Stimulated activated CD4-positive, alpha-beta T cell treated with anti-CD3 and anti-CD28 coated beads, Interleukin-1b, Interleukin-23, amount 100 ng/mL, for 1 hour (primary cell): ENCODE measurements at places on chromosomes 3 and 15.

DNA sequence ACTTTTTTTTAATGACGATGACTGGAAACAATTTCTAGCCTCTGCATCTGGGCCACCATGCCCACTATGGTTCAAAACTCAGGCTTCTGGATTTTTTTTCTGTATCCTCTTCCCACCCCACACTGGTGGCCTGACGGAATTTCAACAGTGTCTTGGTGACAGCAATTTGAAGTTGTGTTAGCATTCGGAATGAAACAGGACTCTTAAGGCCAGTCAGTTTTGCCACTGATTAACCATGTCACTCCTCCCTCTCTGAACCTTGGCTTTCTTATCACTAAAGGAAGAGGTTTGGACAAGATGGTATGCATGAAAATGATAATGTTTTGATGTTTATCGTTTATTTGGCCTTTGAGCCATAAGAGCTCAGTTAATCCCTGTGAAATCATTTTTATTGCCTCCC lies 41.6 kb upstream of the BDH1 start:
- DNase-seq: no peak

- DNase-seq: no peak
These were observed 125.3 kb downstream of the IGF1R start for GRCh38 chr15:98773616-98774015.

DNA sequence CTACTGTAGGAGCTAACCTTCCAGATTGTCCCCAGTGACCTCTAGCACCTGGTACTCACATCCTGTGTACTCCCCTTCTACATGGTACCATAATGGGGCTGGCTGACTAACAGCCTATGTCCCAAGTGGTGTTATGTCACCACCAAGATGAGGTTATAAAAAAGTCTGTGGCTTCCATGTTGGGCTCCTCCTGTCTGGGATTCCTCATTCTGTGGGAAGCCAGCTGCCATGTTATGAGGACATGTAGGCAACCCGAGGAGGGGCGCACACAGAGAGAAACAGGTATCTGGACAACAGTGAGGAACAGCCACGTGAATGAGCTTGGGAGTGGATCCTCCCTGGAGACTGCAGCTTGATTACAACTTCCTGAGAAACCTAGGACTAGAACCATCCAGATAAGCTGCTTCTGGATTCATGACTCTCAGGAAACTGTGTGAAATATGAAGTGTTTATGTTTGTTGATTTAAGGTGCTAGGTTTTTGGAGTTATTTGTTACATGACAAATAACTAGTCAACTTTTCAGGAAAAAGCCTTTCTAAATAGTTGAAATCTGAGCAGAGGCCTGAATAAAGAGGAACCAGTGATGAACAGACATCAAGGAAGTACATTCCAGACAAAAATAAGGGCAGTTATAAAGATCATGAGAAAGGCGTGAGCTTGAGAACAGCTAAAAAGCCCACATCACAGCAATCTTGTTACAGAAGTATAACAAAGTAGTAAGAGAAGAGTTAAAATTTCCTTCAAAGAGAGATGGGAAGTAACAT lies 21.7 kb downstream of the GOLIM4 start:
- DNase-seq: no peak

GRCh38 chr15:53458736-53459135 lies 300.7 kb downstream of the WDR72 start:
- DNase-seq: no peak

DNA sequence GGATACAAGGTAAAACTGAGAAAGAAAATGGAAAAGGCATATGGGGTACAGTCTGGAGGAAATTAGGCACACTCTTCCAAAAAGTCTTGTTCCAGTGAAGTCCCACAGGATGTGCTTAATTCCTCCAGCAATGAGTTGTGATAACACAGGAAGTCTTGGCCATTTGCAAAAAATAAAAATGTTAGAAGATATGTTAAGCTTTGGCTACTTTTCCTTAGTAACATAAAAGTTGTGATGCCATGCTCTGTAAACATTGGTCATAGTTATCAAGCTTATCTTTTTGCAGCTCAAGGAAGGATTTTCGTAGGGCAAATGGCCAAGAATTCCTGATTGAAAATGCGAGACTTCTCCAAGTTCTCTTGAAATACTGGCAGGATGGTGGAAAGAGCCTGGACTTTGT lies 26.4 kb downstream of the LNP1 start:
- DNase-seq: no peak

DNA sequence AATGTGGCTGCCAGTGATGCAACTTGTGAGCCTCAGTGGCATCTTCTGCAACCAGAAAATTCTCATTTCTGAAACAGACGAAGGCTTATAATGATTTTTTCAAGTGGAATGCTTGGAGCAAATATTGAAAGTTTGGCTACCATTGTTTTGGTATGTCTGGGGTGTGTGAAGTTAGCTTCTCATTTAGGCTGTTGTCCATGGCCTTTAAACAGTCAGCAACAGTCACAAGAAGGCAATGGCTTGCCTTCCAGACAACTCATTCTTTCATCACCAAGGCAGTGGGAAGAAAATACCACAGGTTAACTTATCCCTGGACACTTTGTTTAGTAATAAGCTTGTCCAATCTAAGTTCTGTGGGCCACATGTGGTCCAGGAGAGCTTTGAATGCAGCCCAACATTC lies 4.7 kb upstream of the BNC1 start:
- DNase-seq: no peak

DNA sequence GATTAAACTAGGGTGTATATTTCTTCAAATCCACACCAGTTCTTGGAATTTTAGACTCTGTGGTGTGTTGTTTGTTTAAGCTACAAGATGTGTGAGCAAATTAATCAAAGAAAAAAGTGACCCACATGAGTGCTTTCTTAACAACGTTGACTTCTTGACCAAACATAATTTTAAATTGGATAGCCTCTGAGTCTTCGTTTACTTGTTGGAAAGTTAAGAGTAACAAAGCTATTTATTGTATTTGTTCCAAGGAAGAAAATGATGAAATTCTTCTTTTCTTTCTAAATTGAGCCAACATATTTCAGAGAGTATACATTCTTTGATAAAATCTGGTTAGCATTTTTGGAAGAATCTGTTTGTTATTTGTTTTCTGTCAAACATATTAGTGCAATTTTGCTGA lies 99.9 kb upstream of the IGSF10 start:
- DNase-seq: no peak

DNA sequence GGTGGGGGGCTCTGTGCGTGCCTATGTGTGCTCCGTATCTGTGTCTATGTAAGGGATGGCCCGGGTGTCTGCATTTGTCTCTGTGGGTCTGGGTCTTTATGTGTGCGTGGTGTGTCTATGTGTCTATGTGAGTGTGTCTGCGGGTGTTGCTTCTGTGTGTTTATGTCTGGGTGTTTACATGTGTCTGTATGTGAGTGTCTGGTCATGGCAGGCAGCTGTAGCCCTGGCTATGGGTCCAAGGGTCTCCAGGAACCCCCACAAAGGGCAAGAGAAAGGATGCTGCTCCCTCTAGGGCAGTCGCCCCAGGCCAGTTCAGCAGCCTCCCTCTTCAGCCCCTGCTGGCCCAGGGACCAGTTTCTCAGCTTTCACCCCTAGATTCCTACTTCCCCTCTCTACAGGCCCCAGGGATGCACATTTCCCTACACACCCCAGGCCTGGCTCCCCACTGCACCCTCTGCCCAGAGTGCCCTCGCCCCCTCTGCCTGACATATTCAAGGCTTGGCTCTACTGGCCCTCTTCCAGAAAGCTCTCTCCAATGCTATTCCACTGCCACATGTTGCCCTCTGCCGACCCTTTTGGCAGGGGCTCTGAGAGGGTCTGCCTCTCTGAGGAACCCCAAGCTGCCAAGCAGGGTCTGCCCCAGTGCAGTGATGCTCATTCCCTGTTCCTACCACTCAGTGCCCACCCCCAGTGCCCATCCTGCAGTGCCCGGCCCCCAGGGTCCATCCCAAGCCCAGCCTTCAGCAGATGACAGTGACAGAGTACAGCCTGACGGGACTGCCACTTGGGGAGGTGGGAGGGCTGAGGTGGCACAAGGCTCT lies 1.0 kb upstream of the MYL3 start:
- DNase-seq: no peak

GRCh38 chr3:194843556-194843955 lies 157.9 kb downstream of the FAM43A start:
- no peak for DNase-seq

DNA sequence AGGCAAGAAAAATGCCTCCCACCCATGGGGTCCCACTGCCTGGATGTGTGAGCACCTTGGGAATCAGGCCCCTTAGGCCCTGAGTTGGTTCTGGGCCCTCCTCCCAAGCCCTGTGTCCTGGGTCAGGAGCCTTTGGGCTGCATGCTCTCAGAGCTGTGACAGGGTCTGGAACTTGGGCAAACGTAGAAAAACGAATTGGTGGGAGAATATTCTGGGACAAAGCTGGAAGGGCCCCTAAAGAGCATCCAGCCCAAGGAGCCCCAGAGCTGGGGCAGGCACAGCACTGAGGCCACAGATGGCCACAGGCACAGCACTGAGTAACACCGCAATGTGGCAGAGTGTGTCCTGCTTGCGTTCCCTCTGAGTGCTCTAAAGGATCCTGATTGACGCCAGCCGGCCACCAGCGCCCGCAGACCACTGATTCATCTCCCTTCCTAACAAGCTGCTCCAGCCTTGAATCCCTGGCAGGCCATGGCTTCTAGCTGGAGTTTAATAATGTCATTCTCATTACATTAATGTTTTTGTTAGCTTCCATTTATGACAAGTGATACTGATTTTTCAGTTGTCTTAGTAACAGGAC lies 18.6 kb upstream of the SEC13 start:
- DNase-seq: no peak

- DNase-seq: no peak
These were observed 488.7 kb upstream of the TPRG1 start for GRCh38 chr3:188683032-188683521.

- DNase-seq: no peak
These were observed 237.7 kb upstream of the AZI2 start for GRCh38 chr3:28586325-28586724.

DNA sequence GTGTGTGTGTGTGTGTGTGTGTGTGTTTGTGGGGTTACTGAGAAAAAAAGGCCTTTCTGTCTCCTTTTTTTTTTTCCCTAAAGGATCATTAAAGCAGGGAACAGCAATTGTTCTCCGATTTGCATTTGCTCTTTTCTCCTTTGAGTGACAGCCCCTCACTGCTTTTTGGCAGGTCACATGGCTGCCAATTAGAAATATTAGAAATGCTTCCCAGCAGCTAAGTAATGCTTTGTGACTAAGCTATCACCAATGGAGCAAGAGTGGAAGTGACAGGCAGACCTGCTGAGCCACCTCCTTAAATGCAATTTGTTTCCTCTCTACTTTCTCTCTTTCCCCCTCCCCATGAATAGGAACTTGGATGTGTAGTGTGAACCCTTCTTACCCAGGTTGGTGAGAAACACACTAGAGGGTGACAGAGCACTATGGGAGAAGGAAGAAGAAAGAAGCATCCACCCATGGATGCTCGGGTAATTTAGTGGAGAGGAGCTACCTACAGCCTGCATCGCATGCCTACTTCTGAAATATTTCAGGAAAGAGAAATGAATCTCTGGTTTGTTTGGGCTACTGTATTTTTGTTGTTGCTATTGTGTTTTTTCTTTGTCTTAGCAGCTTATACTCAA lies 165.2 kb upstream of the PDZRN3 start:
- DNase-seq: no peak

DNA sequence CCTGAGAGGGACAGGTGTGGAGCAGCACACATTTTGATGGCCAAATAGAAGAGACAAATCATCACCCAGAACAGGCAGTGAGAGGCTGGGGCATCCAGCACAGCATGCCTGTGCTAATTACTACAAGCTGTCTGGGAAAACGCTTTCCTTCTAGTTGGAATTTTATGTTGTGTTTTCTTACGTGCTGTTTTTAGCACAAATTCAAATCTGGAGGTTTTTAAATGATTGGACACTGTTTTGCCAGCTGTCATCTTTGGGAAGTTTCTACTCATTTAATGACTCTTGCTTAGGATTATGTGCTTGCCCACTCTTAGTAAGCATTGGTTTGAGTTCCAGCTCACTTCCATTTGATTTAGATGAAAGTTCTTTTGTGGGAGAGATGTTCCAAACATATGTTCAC lies 43.5 kb downstream of the EAF1 start:
- no peak for DNase-seq

DNA sequence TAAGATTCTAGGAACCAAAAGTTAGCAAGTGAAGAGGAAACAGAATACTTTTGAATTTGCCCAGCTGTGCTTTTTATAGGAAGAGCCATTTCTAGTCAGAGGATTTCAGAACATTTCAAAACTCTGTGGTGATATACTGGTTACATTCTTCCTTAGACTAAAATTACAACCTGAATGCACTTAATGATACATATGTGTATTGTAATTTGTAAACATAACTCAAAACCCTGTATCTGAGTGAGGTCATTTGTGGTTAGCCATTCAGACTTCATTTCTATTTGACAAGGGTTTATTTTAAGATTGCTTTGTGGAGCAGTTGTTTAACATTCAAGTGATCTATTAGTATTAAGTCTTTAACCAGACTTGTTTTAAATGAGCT lies 59.4 kb upstream of the TRIM71 start:
- DNase-seq: no peak

- no peak for DNase-seq
These were observed 170.3 kb upstream of the CCDC54 start for GRCh38 chr3:107206945-107207344.

DNA sequence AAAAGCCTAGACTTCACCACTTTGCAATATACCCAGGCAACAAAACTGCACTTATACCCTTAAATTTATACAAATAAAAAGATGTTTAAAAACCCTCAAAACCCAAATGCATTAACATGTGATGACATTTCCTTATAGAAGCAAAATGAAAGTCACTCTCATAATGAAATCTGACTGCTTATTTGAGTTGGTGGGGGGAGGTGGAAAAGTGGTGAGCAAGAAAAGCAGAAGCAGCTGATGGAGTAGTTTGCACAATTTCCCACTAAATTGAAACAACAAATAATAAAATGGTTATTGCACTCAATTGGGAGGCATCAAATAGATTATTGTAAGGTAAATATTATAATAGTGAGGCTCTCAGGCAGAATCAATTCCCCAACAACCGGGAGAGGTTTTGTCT lies 54.0 kb upstream of the GADL1 start:
- DNase-seq: no peak

DNA sequence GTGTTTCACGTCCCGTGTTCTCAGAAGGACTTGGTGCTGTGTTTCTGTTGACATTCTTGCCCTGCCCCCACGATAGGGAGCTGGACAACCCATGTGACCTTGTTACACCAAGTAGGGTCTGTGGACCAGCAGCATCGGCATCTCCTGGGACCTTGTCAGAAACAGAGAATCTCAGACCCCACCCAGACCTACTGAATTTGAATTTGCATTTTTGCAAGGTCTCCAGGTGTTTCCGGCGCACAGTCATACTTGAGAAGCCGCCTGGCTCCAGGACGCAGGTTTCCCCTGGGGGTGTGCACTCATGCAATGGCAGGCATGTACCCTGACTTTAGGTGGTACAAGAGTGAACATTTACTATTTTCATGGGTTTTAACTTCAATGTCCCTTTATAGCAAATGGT lies 117.9 kb downstream of the TLE3 start:
- DNase-seq: no peak

- DNase-seq: no peak
These were observed 610 bp downstream of the ARID3B start for GRCh38 chr15:74541494-74542165.
